ENCODE measurements at places on chromosomes 5 and 9.

DNA sequence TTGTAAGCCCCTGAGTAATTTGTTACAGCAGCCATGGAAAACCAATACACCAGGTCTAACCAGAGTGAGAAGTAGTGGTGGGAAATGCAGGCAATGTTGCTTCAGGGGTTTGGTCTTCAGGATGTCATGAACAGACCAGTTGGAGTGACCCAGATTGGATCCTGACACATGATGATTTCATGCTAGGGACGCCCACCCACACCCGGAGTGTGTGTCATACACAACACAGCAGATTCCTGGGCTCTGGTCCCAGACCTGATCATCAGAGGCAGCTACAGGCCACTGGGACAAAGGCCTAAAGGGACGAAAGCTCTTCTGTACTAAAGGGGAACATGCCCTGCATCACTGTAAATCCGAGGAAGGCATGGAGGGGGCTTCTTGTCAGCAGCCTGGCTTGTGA lies 194.2 kb downstream of the NSG2 start:
- DNase-seq: peak; percentile 58

GRCh38 chr5:20486826-20487225 lies 498.8 kb upstream of the CDH18 start:
- no peak for DNase-seq

- no peak for DNase-seq
Observed at GRCh38 chr5:170631466-170632195, 127.8 kb downstream of the KCNIP1 start.

DNA sequence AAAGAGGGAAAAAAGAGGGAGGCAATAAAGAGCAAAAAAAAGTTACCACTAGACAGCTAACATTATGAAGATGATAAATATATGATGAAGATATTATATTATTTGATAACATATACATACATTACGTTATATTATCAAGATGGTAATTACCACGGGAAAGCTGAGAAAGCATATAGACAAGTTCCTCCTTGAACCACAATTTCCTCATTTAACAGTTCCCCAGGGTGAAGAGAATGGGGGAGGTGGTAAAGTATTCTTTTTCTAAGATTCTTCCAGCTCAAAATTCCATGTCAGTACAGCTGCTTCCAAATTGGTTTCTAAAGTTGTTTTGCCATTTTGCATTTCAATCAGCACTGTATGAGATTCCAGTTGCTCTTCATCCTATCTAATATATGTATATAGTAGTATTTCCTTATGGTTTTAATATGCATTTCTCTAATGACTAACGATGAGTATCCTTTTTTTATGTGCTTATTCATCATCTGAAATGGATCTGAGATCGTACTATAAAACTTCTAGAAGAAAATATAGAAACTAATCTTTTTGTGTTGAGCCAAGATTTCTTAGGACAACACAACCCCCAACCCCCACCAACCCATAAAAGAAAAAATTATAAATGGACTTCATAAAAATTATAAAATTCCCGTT lies 49.5 kb upstream of the C9orf72 start:
- DNase-seq: no peak

- DNase-seq: no peak
Observed at GRCh38 chr9:127078988-127079387, 43.4 kb downstream of the ANGPTL2 start.

DNA sequence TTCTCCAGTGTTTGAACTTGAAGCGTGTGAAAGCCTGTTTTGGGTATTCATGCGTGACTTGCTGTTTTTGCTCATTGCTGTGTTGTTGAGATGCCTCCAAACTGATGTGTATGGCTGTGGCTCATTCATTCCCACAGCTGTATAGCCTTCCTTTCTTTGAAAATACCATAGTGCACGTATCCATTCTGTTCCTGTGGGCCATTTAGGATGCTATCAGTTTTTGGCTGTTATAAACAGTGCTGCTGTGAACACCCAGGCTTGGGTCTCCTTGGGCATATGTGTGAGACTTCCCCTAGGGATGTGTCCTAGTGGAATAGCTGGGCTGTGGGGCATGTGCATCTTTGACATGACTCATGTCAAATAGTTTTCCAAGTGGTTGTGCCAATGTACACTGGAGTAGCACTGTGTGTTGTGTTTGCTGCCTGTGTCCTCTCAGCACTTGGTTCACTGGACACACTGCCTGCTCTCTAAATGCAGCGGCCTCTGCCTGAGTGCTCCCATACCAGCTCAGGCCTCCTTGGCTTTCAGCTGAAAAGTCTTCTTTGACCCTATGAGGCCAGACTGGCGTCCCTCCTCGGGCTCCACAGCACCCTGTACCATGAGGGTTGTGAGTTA lies 102.6 kb upstream of the TBC1D2 start:
- DNase-seq: peak; percentile 86

GRCh38 chr5:139422307-139422893 lies 16.9 kb downstream of the DNAJC18 start:
- DNase-seq: peak; percentile 77

GRCh38 chr5:169742771-169743296 lies 105.8 kb downstream of the DOCK2 start:
- DNase-seq: peak; percentile 65

- no peak for DNase-seq
Observed at GRCh38 chr9:90310521-90310876, 332.1 kb downstream of the DIRAS2 start.

- no peak for DNase-seq
Observed at GRCh38 chr5:115379622-115380344, 83.3 kb upstream of the CCDC112 start.

- DNase-seq: no peak
Observed at GRCh38 chr9:131096269-131097125, at the start of gene AIF1L. Gene AIF1L (plus strand): TSS chr9:131096531. CDS start chr9:131096630, 99 bp downstream.

GRCh38 chr9:134774410-134774809 lies 106.2 kb upstream of the FCN2 start:
- no peak for DNase-seq

- DNase-seq: no peak
Observed at GRCh38 chr5:69004127-69004526, 89.7 kb upstream of the SLC30A5 start.

- DNase-seq: peak; percentile 21
Observed at GRCh38 chr5:153752890-153753289, 262.4 kb downstream of the GRIA1 start.

DNA sequence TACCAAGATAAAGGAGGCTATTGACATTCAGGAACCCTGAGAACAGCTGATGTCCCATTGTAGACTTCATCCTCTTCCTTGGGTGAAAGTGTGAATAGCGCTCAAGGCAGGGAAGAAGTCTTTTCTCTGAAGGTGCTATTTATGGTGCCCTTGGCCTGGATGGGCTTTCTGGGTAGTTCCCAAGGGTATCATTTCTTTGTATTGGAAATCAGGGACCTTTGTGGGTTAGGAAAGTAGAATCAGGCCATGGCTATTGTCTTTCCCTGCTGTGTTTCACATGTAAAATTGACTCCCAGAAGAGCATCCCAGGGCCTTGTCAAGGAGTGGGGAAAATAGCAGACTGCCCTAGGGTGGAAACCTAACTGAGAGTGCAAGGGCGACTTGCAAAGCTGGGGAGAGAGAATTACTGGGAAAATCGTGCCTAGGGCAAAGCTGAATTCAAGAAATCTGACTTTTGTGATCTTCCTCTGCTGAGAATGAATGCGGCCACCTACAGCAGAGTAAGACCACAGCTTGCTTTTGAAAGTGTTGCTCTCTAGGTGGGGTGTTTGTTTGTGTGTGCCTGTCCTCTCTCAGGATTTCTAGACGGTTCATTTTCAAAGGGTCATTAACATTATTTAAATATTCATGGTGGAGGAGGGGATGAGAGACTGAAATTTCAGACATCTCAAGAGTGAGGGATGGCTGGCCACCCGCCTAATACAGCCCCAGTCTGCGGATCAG lies 160.6 kb downstream of the C9orf152 start:
- DNase-seq: no peak

- DNase-seq: no peak
Observed at GRCh38 chr9:131810351-131811170, 70.7 kb upstream of the RAPGEF1 start.

DNA sequence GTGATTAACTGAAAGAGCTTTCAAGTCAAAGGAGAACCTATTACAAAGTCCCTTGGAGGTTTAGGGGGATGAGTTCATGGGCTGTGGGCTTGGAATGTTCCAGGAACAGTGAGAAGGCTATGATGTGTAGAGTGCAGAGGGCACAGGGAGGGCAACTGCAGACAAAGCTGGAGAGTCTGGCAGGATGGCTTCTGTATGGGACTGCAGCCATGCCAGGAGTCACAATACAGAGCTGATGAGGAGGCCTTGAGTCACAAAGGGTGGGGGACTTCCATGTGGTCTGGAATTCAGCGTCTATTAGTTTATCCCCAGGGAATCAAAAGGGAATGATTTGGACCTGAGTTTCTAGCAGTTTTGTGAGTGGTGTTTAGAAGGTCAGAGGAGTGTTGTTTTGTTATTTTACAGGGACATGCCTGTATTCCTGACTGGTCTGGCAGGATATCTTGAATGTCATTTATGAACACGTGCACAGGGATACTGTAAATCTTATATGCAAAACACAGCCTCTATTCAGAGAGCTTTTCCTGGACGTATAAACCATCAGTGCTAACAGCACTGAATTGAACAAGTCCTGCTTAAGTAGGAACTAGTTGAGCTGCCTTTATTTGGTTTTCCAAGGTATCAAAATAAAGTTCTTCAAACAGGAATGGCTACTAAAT lies 14.3 kb upstream of the TEK start:
- DNase-seq: peak; percentile 96

DNA sequence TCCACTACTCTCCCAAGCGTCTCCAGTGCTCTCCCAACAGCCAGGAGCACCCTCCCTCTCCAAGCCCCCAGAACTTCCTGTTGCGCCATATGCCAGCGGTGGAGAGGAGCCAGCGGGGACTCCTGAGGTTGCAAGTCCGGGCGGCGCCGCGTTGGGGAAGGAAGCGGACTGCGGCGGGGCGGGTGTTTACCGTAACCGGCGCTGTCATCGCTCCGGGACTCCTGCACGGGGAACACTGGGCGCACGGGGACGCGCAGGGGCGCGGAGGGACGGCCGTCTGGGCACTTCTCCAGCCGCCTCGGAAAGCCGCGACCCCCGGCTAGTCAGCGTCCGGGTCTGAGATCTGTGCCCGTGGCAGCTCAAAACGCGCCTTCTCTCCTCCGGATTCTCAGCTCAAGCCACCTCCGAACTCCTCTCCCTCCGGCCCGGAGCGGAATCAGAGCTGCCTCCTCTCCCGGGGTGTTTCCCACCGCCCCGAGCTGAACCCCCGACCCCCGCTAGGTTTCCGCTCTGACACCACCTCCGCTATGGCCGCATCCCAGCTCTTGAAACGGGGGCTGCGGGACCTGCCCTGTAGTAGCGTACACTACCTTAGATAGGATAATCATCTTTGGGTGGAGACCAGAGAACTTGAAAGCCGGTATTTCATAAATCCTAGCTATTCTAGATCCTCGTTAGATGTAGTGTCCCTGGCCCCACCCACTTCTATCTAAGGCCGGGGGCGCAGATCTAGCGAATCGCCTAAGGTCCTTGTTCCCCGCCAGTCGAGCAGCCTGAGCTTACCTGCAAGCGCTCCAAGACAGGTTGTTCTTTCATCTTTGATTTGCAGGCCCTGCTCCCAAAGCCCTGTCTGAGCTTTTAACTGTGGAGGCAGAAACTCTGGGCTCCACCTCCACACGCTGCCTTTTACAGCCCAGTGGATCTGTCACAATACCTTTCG lies at the start of gene TRPM6:
TSS of gene TRPM6 (minus strand) at position 881 of the 940 bp plus-strand sequence. CDS start at position 816, 65 bp downstream.
- DNase-seq: peak; percentile 79

- peak; percentile 2 for DNase-seq
Observed at GRCh38 chr5:19795218-19795617, 192.8 kb downstream of the CDH18 start.

GRCh38 chr9:71490810-71491209 lies 277.5 kb downstream of the CEMIP2 start:
- peak; percentile 2 for DNase-seq

DNA sequence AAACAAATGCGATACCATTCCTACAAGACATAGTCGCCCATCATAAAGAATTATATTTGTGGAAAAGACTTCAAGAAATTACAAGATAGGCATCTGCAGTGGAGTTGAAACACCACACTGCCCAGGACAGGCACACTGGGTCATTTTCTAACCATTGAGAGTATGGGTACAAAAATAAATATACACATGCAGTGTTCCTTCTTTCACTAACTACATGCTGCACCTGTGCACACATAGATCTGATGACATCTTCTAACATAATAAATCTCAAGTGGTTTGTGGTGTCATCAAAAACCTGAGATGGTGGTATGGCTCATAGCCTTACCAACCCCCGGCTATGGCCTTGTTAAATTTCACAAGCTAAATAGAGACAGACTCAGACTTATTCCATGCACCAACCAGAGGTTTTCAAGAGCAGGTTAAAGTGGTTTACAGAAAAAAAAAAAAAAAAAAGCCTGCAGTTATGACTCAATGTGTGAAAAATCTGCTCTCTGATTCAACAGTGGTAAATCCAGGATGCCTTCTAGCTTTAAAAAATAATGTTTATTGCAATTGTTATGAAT lies 12.4 kb upstream of the NFIB start:
- peak; percentile 74 for DNase-seq

GRCh38 chr5:55991768-55992486 lies 2.8 kb downstream of the IL6ST start:
- peak; percentile 30 for DNase-seq

GRCh38 chr9:97507428-97507984 lies 6.0 kb downstream of the TMOD1 start:
- DNase-seq: no peak

GRCh38 chr9:101513351-101513750 lies 20.3 kb upstream of the RNF20 start:
- no peak for DNase-seq

GRCh38 chr5:127563136-127563535 lies 45.7 kb downstream of the PRRC1 start:
- no peak for DNase-seq

DNA sequence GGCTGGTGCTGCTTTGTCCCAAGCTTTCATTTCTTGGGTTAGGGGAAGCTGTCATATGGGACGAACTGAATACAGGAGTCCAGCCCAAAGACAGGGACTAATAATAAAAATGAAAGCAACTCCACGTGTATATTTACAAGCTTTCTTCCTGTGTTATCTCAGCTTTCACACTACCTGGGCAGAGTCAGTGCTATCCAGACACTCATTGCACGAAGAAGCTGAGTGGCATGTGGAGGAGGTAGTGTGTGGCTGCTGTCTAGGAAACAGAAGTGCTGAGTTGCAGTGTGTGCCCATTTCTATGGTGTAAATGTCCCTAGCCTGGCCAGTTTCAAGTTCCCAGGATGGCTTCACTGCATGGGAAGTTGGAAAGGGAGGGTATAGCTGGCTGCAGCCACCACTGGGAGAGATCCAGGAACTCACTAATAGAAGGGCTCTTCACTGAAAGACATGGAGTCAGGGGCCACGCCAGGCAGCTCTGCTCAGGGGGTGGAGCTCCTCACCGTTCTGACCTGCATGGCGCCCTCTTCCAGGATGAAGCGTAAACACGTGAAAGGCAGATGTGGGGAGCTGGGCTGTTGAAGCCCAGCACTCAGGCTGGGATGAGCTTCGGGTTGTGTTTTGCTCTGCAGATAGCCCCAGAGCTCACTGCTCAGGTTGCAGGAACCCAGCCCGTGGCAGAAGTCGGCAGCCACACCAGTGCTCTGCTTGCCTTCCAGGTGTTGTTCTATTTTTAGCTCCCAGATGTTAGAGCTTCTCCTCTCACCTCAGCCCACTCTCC lies 116.9 kb downstream of the IRX2 start:
- DNase-seq: no peak

- no peak for DNase-seq
Observed at GRCh38 chr5:155699385-155699784, 627.6 kb upstream of the SGCD start.
